ENCODE measurements at places on chromosomes 2 and 18. TPM values are rescaled to one million over a fixed set of nuclear protein-coding genes. Genes with fewer than 3 reads are reported as not detected.

SLC5A7 gene
- not detected for total RNA-seq

FAM228A gene
- 1.4 TPM for total RNA-seq

SCN3A gene
- 0.59 TPM for total RNA-seq

- no peak for DNase-seq
- H3K36me3 ChIP-seq: peaks cover 16% of the 10 kb centered on the region
- no peaks in the 10 kb centered on the region for H3K27me3 ChIP-seq
- H3K4me3 ChIP-seq: no peak overlapping the region
- H3K4me1 ChIP-seq: peaks cover 19% of the 10 kb centered on the region
- no peak overlapping the region for H3K27ac ChIP-seq
Observed at GRCh38 chr18:24071779-24072178, 57.2 kb downstream of the TTC39C start.

- DNase-seq: peak; percentile 78
- H3K4me3 ChIP-seq: no peak overlapping the region
- H3K27ac ChIP-seq: peak overlapping the region; percentile 90
- H3K36me3 ChIP-seq: no peaks in the 10 kb centered on the region
- H3K27me3 ChIP-seq: no peaks in the 10 kb centered on the region
- peaks cover 27% of the 10 kb centered on the region for H3K4me1 ChIP-seq
Observed at GRCh38 chr18:23115683-23116096, 19.6 kb upstream of the CABLES1 start.

- H3K4me1 ChIP-seq: peaks cover 24% of the 10 kb centered on the region
- H3K27ac ChIP-seq: no peak overlapping the region
- DNase-seq: peak; percentile 22
- H3K27me3 ChIP-seq: no peaks in the 10 kb centered on the region
- no peak overlapping the region for H3K4me3 ChIP-seq
Observed at GRCh38 chr18:76463358-76463757, 31.7 kb downstream of the ZNF516 start.

DNA sequence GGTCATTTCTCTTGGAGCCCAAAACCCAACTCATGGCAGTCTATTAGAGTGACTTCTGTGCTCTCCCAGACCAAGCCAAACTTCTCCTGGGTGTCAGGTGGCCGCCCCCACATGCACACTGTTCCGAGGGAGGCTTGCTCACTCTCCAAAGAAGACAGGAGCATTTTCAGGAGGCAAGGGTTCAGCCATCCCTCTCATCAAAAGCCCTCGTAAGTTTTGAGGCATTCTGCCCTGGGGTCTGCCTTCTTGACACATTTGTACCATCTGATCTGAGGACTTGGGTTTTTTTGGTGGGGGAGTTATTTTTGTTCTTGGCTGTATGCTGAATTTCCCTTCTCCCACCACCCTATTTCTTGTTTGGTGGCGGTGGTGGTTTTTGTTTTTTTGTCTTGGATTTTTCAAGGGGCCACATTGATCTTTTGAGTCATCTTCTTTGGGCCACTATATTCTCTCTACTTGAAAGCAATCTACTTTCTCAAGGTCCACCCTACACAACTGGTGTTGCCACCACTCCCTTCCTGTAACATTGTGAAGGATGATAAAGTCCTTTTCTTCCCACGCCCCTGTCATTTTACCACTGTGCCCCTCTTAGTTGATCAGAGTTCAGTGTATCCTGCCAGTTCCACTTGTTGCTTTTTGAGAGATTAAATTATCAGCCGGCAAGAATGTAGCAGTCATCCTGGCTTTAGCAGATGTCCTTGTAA is 255.8 kb downstream of the CYP26B1 start:
- no peak for DNase-seq
- no peaks in the 10 kb centered on the region for H3K36me3 ChIP-seq
- H3K4me3 ChIP-seq: no peak overlapping the region
- no peak overlapping the region for H3K27ac ChIP-seq
- peaks cover 25% of the 10 kb centered on the region for H3K4me1 ChIP-seq
- H3K27me3 ChIP-seq: no peaks in the 10 kb centered on the region

- peaks cover 29% of the 10 kb centered on the region for H3K4me1 ChIP-seq
- H3K27ac ChIP-seq: peak overlapping the region; percentile 45
- DNase-seq: peak; percentile 95
- peaks cover 19% of the 10 kb centered on the region for H3K27me3 ChIP-seq
- H3K4me3 ChIP-seq: no peak overlapping the region
Observed at GRCh38 chr2:95316466-95317122, 19.4 kb downstream of the KCNIP3 start.
